GM23248 (cell line): ENCODE measurements at places on chromosomes 3 and 15. TPM values are rescaled to one million over a fixed set of nuclear protein-coding genes. Genes with fewer than 3 reads are reported as not detected.

- H3K4me1 ChIP-seq, result no peaks in the 10 kb centered on the region
- no peak within 1 kb of the TSS for H3K4me3 ChIP-seq
- no peaks in the 10 kb centered on the region for H3K36me3 ChIP-seq
- no peak within 1 kb of the TSS for H3K27ac ChIP-seq
- H3K27me3 ChIP-seq, result peaks cover 10% of the 10 kb centered on the region
These were observed at the start of gene DNAJB8 for GRCh38 chr3:128466840-128467541. TSS of gene DNAJB8 (minus strand) at chr3:128466890. CDS start at chr3:128463245, 3,645 bp downstream.

SCG5 gene
- 19.5 and 20.5 TPM in 2 replicates for polyA plus RNA-seq

- H3K4me3 ChIP-seq, result no peak overlapping the region
- no peak for DNase-seq
- no peaks in the 10 kb centered on the region for H3K4me1 ChIP-seq
These were observed 86.4 kb upstream of the TTBK2 start for GRCh38 chr15:43006991-43007390.

WDR93 gene
- 0.10 TPM in 1 of 2 replicates, not detected in the other for polyA plus RNA-seq

DNA sequence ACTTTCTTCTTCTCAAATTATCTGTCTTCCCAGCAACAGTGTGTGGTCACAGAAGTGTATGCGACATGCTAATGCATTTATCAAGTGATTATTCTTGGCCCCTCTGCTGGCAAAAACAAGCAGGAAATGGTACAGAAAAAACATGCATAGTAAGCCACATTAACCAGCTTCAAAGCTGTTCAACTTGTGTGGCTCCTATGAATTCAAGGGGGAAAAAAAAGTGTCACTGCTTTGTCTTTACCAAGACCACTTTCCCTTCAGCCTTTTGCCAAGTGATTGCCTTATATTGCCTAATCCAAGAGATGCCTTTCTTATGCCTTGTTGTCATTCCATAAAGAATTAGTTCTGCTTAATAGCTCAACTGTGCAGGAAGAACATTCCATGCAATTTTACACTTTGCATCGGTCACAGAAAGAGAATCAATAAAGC lies 39.1 kb downstream of the PRTG start:
- H3K36me3 ChIP-seq, result no peaks in the 10 kb centered on the region
- H3K4me1 ChIP-seq, result no peaks in the 10 kb centered on the region
- H3K27ac ChIP-seq, result no peak overlapping the region
- H3K4me3 ChIP-seq, result no peak overlapping the region

- no peak for DNase-seq
- no peaks in the 10 kb centered on the region for H3K4me1 ChIP-seq
- no peak overlapping the region for H3K27ac ChIP-seq
- no peaks in the 10 kb centered on the region for H3K27me3 ChIP-seq
- H3K4me3 ChIP-seq, result no peak overlapping the region
These were observed 6.9 kb downstream of the CAND2 start for GRCh38 chr3:12803371-12803770.

RNF168 gene
- 13.6 and 14.2 TPM in 2 replicates for polyA plus RNA-seq

GRCh38 chr3:150146991-150147761 lies 176.5 kb upstream of the PFN2 start:
- H3K27ac ChIP-seq, result peak overlapping the region; percentile 90
- peak overlapping the region; percentile 46; the same call in 1 of the 2 replicates for H3K4me3 ChIP-seq
- peak; percentile 96 for DNase-seq
- H3K4me1 ChIP-seq, result peaks cover 39% of the 10 kb centered on the region
- no peaks in the 10 kb centered on the region for H3K36me3 ChIP-seq

- no peak overlapping the region for H3K27ac ChIP-seq
- 0 out of 2 replicates have a peak, but pooled peaks cover 5% of the 10 kb centered on the region for H3K4me1 ChIP-seq
- no peaks in the 10 kb centered on the region for H3K27me3 ChIP-seq
These were observed 60.6 kb downstream of the FGD5 start for GRCh38 chr3:14879211-14879874.

GRCh38 chr3:9247941-9248521 lies 1.4 kb downstream of the SRGAP3 start:
- H3K4me1 ChIP-seq, result peaks cover 21% of the 10 kb centered on the region
- DNase-seq, result peak; percentile 26
- H3K27me3 ChIP-seq, result peaks cover 14% of the 10 kb centered on the region; the same call in 1 of the 2 replicates
- no peak overlapping the region for H3K27ac ChIP-seq

SPRED1 gene
- 10.2 and 11.6 TPM in 2 replicates for polyA plus RNA-seq

ACAN gene
- polyA plus RNA-seq, result not detected in 2 replicates

PLSCR5 gene
- polyA plus RNA-seq, result not detected in 2 replicates

GRCh38 chr15:90478846-90479481 lies 50.8 kb upstream of the CRTC3 start:
- H3K27ac ChIP-seq, result no peak overlapping the region
- no peaks in the 10 kb centered on the region for H3K27me3 ChIP-seq
- H3K4me3 ChIP-seq, result no peak overlapping the region
- peaks cover 73% of the 10 kb centered on the region for H3K36me3 ChIP-seq

DNASE1L3 gene
- not detected in 2 replicates for polyA plus RNA-seq

- no peak overlapping the region for H3K27ac ChIP-seq
- peaks cover 11% of the 10 kb centered on the region for H3K36me3 ChIP-seq
- H3K4me1 ChIP-seq, result peaks cover 75% of the 10 kb centered on the region
- DNase-seq, result peak; percentile 33
These were observed 15.6 kb downstream of the DCBLD2 start for GRCh38 chr3:98885851-98886250.

DNA sequence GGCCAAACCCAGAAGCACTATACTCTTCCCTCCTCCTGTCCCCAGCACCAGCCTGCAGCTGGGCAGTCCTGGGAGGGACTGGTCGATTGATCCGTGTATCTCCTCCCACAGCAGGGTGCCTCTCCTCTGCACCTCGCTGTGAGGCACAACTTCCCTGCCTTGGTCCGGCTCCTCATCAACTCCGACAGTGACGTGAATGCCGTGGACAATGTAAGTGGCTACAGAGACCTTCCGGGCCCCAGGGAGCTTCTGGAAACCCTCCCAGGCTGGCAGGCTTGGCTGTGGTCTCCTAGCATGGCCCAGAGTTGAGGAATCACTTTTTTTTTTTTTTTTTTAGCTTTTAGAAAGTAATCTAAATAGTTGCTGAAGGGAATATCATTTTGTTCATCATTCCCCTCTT lies 30.7 kb downstream of the ANKDD1A start:
- H3K4me3 ChIP-seq, result no peak overlapping the region
- DNase-seq, result no peak
- no peak overlapping the region for H3K27ac ChIP-seq

DNA sequence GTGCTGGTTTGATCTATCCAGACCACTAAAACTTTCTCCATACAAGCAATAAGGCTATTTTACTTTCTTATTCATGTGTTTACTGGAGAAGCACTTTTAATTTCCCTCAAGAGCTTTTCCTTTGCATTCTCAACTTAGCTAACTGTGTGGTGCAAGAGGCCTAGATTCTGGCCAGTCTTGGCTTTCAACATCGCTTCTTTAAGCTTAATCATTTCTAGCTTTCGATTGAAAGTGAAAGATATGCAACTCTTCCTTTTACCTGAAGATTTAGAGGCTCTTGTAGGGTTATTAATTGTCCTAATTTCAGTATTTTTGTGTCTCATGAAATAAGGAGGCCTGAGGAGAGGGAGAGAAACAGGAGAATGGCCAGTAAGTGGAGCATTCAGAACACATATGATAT lies 234.8 kb upstream of the GADL1 start:
- DNase-seq, result no peak
- H3K4me3 ChIP-seq, result no peak overlapping the region
- no peak overlapping the region for H3K27ac ChIP-seq
- H3K4me1 ChIP-seq, result no peaks in the 10 kb centered on the region
- H3K27me3 ChIP-seq, result no peaks in the 10 kb centered on the region

- H3K4me1 ChIP-seq, result peaks cover 37% of the 10 kb centered on the region
- H3K36me3 ChIP-seq, result no peaks in the 10 kb centered on the region
- DNase-seq, result peak; percentile 82
- H3K27ac ChIP-seq, result peak overlapping the region; percentile 34
These were observed 180.0 kb upstream of the TGFBR2 start for GRCh38 chr3:30426293-30426993.

GRCh38 chr3:190210608-190211007 lies 89.9 kb upstream of the P3H2 start:
- H3K27me3 ChIP-seq, result no peaks in the 10 kb centered on the region
- H3K4me3 ChIP-seq, result no peak overlapping the region
- DNase-seq, result no peak
- peaks cover 7% of the 10 kb centered on the region for H3K4me1 ChIP-seq

SLC15A2 gene
- polyA plus RNA-seq, result not detected in 2 replicates

- H3K4me3 ChIP-seq, result no peak overlapping the region
- no peak overlapping the region for H3K27ac ChIP-seq
- H3K27me3 ChIP-seq, result no peaks in the 10 kb centered on the region
- no peaks in the 10 kb centered on the region for H3K4me1 ChIP-seq
These were observed 419.9 kb upstream of the RARB start for GRCh38 chr3:25007974-25008658.

DNA sequence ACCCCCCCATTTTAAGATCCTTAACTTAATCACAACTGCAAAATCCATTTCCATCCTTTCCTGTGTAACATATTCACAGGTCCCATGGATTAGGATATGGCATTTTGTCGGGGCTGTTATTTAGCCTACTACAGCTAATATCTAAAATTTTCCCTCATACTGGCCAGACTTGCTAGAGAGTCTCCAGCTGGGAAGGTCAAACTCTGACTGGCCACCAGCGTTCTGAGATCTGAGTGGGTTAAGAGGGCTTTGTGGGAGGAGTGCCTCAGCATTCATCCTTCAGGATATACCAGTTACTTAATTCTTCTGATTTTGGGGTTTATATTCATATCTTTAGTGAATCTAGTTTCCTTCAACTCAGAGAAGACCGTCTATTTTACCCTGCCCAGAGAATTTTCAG lies 17.7 kb downstream of the TM4SF18 start:
- peak; percentile 13 for DNase-seq
- H3K27ac ChIP-seq, result peak overlapping the region; percentile 85
- H3K36me3 ChIP-seq, result no peaks in the 10 kb centered on the region
- peaks cover 25% of the 10 kb centered on the region for H3K4me1 ChIP-seq
- no peak overlapping the region for H3K4me3 ChIP-seq

- DNase-seq, result no peak
- no peak overlapping the region for H3K27ac ChIP-seq
- no peak overlapping the region for H3K4me3 ChIP-seq
- no peaks in the 10 kb centered on the region for H3K27me3 ChIP-seq
These were observed 40.9 kb downstream of the FBXL2 start for GRCh38 chr3:33317963-33318709.

DNA sequence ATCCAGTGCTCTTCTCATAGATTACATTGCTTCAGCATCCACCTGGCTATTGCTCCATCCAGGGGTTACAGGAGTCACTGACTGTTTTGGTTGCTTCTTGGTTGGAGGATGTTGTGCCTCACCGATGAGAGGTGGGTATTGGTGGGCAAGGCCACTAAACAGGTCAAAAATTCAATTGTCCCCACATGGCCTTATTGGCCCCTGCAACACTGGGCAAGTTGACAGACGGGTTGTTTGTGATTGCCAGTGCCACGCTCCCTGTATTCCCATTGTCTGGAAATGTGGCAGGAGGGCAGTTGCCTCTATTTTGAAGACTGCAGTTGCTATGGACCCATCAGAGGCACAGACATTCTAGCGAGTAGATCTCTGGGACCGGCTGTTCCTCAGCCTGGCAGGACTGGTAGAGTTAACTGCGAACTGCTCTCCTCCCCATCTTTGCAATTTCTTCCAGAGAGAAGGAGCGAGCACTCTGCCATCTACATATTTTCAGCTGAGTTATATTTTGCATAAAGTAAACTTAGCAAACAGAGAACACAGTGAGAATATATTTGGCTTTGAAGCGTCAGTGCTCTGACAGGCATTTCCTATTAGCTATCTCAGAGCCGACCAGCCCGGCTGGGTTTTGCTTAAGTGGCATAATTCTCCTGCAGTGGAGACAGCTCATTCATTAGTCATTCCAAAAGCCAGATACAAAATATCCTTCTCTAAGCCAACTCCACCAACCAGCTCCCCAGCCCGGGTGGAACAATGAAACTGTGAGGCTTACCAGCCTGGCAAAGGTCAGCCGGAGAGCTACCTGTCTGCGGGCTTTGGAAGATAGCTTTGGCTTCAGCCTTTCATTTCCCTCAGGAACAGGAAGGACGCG lies 26.0 kb upstream of the MAGEF1 start:
- H3K27ac ChIP-seq, result peak overlapping the region; percentile 36
- peaks cover 26% of the 10 kb centered on the region for H3K4me1 ChIP-seq
- no peaks in the 10 kb centered on the region for H3K27me3 ChIP-seq
- H3K36me3 ChIP-seq, result no peaks in the 10 kb centered on the region

ACKR4 gene
- 13.4 and 14.8 TPM in 2 replicates for polyA plus RNA-seq

ZNF662 gene
- 1.6 and 2.3 TPM in 2 replicates for polyA plus RNA-seq

GRCh38 chr3:37751967-37752648 lies 109.6 kb upstream of the CTDSPL start:
- H3K27me3 ChIP-seq, result no peaks in the 10 kb centered on the region
- H3K4me1 ChIP-seq, result no peaks in the 10 kb centered on the region
- H3K36me3 ChIP-seq, result no peaks in the 10 kb centered on the region

DNA sequence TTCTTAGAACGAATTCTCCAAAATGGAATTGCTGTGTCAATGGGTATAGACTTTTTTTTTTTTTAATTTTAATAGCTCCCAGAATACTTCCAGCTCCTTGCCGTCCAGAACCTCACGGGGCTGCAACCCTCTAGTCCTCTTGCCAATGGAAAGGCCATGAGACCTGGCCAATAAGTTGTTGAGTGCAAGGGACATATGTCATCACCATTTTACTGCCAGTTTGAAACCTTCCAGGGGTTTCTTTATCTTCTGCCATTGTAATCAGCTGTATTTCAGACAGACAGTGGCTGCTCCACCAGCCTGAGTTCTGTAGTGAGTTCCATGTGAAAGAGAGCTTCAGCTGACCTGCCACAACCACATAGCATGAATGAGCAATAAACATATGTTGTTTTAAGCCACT lies 95.0 kb upstream of the PTPRG start:
- no peak overlapping the region for H3K27ac ChIP-seq
- DNase-seq, result no peak
- no peaks in the 10 kb centered on the region for H3K4me1 ChIP-seq

LRTM1 gene
- not detected in 2 replicates for polyA plus RNA-seq

EFCC1 gene
- not detected in 2 replicates for polyA plus RNA-seq

- no peak overlapping the region for H3K27ac ChIP-seq
- no peak for DNase-seq
- H3K36me3 ChIP-seq, result no peaks in the 10 kb centered on the region
- H3K27me3 ChIP-seq, result no peaks in the 10 kb centered on the region
- H3K4me3 ChIP-seq, result no peak overlapping the region
These were observed 241.4 kb upstream of the EOMES start for GRCh38 chr3:27963519-27963918.

GRCh38 chr15:84819291-84819768 lies 2.2 kb downstream of the ALPK3 start:
- H3K4me3 ChIP-seq, result no peak overlapping the region
- H3K27me3 ChIP-seq, result no peaks in the 10 kb centered on the region
- H3K27ac ChIP-seq, result no peak overlapping the region
- no peak for DNase-seq
- no peaks in the 10 kb centered on the region for H3K36me3 ChIP-seq
- H3K4me1 ChIP-seq, result no peaks in the 10 kb centered on the region
